ENCODE measurements at places on chromosomes 6 and 20.
A peak's percentile ranks its signal among the peaks of the same experiment; 100 is the strongest.

DNA sequence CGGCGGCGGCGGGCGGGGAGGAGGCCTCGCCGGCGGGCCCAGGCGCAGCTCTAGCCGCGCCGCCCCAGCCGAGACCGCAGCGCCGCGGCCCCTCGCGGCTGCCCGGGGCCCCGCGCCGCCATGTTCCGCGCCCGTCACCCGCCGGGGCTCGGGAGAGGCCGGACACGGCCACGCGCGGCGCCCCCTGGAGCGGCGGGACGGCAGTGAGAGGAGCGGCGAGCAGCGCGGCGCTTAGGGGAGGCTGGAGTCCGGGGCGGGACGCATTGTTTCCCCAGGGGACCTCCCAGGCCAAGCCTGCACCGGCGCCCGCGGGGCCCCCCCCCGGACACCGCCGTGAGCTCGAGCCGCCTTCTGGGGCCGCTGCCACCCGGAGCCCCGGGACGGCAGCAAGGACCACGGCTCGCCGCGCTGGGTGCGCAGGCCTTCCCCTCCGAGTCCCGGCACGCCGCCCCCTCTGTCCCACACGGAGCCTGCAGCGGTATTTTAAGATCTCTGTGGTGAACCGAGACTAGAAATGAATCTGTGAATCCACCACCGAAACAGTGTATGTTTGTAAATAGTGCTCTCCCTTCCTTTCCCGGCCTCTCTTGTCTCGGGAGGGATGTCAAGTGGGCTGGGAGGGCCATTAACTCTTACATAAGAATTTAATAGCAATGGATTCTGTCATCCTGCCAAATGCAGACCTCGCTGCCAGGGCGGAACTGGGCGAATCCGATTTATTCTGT, 424 bp upstream of the KIF13A start:
- DNase-seq, result no peak

GRCh38 chr6:88890860-88891845, 72.3 kb downstream of the RNGTT start:
- no peak for DNase-seq

- DNase-seq, result no peak
Observed at GRCh38 chr20:48530957-48531356, 296.8 kb downstream of the PREX1 start.

DNA sequence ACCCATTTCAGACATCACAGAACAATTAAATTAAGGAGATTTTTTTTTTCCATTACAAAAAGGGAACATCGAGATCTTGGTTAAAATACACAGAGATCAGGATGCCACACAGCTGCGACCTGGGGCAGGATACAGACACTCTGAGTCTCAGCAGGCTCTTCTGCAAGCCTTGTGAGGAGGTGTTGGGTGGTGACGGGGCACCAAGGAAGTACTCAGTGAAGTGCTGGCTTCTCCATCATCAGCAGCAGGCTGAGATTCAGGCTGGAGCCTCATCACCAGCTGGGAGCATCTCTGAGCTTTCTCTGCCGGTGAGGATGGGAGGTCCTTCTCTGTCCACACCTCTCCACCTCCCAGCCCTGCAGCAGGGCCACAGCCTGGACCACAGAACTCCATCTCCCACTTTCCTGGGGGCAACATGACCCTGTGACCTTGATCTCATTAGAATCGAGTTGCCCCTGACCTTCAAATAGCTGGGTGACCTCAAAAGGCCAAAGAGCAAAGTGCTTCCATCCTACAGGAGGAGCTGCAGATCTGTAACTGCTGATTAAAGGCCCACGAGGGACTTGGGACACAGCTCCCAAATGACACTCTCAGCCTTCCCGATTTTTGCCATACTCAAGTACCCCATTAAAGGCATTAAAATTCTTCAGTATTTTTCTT, 16.0 kb downstream of the PMEPA1 start:
- DNase-seq, result no peak

GRCh38 chr6:121826156-121826810, 390.8 kb downstream of the GJA1 start:
- no peak for DNase-seq

DNA sequence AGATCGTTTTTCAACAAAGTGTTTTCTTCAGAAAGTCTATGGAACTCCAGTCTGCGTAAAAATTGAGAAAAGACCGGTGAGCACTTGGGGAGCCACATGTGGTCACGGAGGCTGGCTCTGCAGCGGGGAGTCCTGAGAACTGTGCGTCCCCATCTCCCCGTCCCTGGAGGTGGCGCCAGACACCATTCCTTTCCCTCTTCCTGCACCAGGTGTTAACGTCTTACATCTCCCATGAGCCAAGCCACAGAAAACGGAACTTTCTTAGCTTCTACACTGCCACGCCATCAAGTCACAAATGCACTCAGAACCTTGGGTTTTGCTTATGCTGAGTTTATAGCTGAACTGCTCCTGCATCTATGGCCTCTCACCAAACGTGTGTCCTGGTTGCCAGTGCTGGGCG, 62.6 kb downstream of the GINS1 start:
- DNase-seq, result peak; percentile 8
